ENCODE measurements at places on chromosomes 2 and 18.

DNA sequence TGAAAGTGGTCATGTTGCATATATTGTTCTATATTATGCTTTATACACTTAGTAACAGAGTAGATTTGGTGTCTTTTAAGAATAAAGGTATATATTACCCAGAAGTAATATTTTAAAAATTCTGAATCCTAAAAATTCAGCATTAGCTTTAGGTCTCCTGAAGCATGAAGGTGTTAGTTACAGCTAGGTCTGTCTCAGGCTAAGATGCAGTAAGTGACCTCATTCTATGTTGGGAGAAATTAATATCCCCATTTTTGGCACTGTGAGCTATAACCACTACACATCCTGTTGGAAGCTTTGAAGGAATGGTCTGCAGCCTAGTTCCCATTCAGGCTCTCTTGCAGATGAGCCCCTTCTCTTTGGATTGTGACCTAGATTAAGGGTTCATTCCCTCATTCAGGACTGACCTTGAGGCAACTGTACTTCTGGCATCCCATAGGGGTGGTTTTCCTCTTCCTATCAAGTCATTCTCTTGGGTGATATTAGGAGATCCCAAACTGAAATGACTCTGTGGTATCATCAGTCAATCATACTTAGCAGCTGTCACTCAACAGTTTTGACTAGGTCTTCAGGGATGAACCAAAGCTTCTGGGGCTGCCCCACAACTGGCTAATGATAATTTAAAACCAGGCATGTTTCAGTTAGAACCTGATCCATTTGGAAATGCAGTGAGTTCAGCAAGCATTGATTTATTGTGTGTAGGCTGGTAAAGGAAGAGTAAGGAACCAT lies 117.7 kb downstream of the GPD2 start:
- no peak for DNase-seq

DNA sequence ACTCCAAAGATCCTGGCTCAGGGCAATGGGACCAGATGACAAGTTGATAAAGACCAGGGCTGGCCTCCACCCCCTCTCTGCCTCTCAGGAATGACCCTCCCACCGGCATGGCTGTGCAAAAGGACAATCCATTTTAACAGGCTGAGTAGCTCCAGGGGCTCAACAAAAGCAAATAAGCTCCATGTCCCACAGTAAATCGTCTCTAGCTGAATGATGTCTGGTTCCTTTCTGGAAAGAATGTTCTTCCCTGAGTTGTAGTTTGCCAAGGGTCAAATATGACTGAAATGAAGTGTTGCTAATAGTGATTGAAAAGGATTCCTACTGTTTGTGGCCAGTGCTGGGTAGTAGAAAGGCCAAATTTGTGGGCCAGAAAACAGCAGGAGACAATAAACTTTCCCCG lies 434.4 kb upstream of the ETAA1 start:
- DNase-seq, result no peak

DNA sequence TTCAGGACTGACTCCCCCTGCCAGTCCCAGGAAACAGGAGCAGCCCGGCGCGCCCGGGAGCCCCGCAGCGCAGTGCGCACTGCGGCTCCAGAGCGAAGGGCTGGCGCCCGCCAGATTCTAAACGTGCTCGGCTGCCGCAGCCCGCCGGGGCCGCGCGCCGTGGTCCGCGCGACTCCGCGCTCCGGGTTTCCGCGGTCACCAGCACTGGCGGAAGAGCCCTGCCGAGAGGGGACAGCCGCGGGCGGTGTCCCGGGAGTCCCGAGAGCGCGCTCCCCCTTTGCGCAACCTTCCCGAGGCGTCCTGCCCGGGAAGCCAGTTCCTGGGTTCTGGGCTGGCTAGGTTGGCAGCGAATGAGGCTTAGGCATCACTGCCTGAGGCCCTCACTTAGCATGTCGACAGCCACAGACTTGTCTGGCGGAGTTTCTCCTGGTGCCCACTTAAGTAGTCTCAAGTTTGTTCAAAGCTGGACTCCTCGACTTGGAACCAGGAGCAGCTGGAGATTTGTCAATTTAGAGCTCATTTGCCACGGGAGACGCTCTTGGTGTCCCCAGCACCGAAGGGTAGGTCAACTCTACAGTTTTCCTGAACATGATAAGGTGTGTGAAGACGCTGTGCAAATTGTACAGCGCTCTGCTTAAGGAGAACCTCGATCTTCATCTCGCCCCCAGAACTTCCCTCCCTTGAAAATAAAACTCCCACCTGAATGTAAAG lies 1.5 kb upstream of the VSNL1 start:
- DNase-seq, result peak; percentile 93

DNA sequence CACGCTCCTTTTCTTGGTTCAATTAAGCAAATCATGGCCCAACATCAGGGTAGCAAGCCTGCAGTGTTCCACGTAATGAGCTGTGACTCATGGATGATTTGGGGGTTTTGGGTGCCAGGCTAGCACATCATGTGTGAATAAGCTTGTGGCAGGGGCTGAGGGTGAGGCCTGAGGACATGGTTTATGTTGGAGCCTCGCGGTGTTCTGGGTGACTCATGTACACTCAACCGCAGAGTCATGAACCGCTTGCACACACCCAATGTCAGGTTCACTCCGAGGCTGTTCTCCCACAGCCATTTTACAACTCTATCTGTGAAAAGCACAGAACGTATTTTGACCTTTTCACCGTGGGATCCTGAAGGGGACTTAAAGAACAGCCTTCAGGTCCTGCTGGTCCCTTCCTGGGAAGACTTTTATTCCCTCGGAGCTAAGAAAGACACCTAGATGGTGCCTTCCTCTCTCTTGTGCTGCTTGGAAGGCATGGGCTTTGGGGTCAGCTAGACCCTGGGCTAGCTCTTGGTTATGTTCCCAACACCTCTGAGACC lies 139.9 kb upstream of the ZEB2 start:
- DNase-seq, result no peak

DNA sequence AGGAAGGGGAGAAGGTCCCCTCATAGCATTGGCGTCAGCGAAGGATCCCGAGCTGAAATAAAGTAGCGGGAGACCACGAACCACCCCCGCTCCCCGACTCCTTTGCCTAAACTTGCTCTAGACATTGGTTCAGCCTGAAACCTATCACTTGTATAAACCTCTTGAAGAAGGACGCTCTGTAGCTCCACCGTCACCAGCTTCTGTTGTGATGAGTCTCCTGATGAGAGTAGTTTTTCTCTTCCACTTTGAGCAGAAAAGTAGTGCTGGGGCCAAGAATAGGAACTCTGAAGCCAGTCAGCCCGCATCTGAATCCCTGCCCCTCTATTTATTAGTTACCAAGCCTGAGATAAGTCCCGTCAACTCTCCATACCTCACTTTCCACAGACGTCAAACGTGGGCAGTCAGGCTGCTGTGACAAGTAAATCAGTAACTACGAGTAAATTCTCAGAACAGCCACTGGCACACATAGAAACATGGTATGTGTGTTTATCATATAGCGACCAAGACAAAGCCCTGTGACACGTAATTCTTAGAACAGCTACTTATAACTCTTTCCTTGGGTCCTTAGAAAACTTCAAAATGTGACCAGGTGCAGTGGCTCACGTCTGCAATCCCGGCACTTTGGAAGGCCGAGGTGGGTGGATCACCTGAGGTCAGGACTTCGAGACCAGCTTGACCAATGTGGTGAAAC lies 61.7 kb downstream of the CD226 start:
- no peak for DNase-seq

GRCh38 chr2:32522770-32523169 lies 105.1 kb upstream of the TTC27 start:
- no peak for DNase-seq

DNA sequence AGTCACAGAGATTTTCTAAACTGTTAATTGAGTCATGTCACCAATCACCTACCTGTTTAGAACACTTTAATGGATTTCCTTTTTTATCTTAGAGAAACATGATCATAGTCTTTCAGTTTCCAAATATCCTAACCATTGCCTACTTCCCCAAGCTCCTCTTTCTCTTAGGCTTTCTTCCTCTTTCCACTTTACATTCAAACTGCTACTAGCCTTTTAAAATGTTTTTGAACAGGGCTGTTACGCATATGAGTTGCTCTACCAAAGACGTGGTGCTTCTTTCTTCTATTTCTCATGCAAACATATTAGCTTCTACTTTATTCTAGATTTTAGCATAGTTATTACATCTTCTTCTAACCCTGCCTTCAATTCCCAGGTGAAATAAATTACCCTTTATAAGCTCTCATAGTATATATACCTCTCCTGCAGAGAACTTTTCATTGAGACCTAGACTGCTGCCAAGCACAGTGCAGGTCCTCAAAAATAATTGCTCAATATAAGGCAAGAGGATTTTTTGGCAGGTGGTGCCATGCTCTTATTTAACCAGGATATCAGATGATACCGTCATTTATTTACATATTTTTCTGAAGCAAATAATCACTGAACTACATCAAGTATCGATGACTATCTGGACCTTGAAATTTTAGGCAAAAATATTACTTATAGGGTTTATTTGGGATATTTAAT lies 937.1 kb downstream of the TSN start:
- no peak for DNase-seq

DNA sequence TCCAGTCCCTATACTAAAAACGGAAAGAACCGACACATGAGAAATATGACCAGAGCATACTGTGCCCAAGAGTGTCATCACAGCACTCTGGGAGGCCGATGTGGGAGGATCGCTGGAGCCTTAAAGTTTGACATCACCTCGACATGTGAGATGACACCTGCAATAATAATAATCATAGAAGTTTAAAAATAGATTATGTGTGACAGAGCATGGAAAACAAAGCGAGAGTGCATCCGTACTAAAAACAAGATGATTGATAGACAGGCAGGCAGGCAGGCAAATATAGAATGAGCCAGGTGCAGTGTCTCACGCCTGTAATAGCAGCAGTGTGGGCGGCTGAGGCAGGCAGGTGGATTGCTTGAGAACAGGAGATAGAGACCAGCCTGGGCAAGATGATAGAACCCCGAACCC lies 114.8 kb upstream of the ANKRD30BL start:
- no peak for DNase-seq

DNA sequence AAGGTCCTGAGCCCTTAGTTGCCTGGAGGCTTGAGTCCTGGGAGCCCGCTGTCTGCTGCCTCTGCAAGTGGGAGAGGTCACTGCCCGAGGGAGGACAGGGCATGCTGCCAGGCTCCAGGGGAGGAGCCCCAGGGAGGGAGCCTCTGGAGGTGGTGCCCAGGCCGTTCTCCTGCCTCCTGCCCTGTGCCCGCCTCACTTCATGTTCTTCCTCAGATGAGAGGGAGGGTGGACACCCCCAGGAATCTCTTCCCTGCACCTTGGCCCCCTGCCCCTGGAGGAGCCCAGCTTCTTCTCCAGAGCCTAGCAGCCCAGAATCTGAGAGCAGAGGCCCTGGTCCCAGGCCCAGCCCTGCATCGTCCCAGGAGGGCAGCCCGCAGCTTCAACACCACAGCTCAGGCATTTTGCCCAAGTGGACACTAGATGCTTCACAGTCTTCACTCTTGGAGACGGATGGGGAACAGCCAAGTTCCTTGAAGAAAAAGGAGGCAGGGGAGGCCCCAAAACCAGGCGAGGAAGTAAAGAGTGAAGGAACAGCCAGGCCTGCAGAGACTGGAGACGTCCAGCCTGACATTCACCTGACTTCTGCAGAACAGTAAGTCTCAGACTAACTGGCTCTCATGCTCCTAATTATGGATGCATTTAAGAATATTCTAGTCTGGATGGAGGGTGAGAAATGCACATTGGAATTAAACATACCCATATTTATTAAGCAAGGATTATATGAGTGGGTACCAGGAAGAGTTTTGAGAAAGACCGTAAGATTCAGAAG lies 12.1 kb downstream of the PSD4 start:
- DNase-seq, result no peak

DNA sequence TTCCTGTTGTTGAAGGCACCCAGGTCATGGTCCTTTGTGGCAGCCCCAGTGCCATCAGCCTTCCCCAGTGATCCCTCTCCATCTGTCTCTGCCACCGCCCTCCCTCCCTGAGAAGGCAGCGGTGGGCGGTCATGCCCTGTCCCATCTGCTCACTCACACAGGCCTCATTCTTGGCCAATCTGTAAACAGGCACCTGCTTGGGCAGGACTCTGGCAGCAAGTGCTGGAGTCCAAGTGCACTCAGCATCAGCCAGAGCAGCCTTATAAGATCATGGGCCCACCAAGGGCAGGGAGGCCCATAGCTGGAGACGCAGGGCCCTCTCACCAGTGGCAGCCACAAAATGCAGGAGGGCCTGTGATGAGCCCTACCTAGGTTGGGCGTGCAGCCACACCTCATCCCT lies 140.9 kb downstream of the TWIST2 start:
- DNase-seq, result no peak

- peak; percentile 45 for DNase-seq
Measured at GRCh38 chr2:10493634-10494281, 45.6 kb upstream of the ODC1 start.

GRCh38 chr18:56157541-56157940 lies 480.9 kb downstream of the TXNL1 start:
- DNase-seq, result no peak

- DNase-seq, result no peak
Measured at GRCh38 chr2:168757223-168757622, 45.2 kb upstream of the NOSTRIN start.

DNA sequence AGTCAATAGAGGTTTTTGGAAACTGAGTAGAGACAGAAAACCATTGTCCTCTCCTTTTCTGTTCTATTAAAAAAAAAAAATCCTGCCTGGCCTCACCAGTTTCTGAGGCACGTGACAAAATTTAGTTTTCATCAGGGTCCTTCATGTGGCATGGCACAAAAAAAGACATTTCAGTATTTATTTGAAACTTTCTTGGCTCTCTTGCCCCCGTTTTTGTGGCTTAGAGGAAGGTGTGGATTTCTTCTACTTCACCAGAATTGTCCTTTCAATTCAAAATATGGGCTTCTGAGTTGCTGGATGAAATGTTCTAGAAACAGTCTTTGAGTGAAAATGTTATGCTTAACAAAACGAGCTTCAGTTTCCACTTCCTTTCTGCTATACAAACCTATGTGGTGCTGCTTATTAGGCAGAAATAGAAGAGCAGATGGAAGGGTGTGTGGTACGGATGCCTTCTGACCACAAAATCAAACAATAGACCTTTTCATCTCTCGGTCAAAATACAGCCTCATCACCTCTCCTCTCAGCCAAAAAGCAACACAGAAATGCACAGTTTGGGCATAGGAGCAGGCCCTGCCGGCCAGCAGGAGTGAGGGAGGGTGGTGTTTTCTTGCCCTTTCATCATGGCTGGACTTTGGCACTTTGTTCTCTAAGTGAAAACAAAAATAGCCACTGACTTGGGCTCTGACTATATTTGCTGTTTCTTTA lies 89.2 kb downstream of the SH3RF3 start:
- no peak for DNase-seq

DNA sequence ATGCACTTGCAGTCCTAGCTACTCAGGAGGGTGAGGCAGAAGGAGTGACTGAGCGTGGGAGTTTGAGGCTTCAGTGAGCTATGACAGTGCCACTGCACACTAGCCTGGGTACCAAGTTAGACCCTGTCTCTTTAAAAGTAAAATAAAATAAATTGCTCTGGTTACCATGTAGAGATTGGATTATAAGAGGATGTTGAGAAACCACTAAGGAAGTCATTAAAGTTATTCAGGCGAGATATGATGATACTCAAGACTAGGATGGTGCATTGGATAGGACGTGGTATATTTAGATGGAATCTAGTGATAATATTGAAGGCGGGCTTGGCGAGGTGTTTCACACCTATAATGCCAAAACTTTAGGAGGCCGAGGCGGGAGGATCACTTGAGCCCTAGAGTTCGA lies 50.6 kb downstream of the BMPR2 start:
- no peak for DNase-seq

GRCh38 chr2:119674711-119675500 lies 4.1 kb upstream of the TMEM177 start:
- no peak for DNase-seq

GRCh38 chr18:903701-904100 lies 970 bp upstream of the ADCYAP1 start:
- DNase-seq, result peak; percentile 52

- DNase-seq, result no peak
Measured at GRCh38 chr2:109208071-109208950, 79.3 kb downstream of the SH3RF3 start.

- no peak for DNase-seq
Measured at GRCh38 chr2:16784652-16785051, 119.0 kb upstream of the CYRIA start.
